H9 (cell line): ENCODE measurements at places on chromosomes 16 and 17. TPM values are rescaled to one million over a fixed set of nuclear protein-coding genes. Genes with fewer than 3 reads are reported as not detected.
A peak's percentile ranks its signal among the peaks of the same experiment; 100 is the strongest.

The KRT222 gene
- total RNA-seq, result 0.13 and 0.18 TPM in 2 replicates

The MMD gene
- total RNA-seq, result 24.0 and 24.2 TPM in 2 replicates

The GJD3 gene
- not detected in 2 replicates for total RNA-seq

The TNFRSF13B gene
- total RNA-seq, result 0.11 and 0.28 TPM in 2 replicates

The TNK1 gene
- 10.1 and 11.2 TPM in 2 replicates for total RNA-seq

The TP53TG3E gene
- not detected in 2 replicates for total RNA-seq

The DPEP3 gene
- total RNA-seq, result 0.59 and 0.68 TPM in 2 replicates

The GFAP gene
- total RNA-seq, result 1.1 and 1.2 TPM in 2 replicates

The WNT3 gene
- total RNA-seq, result 22.4 and 22.7 TPM in 2 replicates

- no peak for DNase-seq
Measured at GRCh38 chr17:50565402-50566350, 5.2 kb downstream of the CACNA1G start.

DNA sequence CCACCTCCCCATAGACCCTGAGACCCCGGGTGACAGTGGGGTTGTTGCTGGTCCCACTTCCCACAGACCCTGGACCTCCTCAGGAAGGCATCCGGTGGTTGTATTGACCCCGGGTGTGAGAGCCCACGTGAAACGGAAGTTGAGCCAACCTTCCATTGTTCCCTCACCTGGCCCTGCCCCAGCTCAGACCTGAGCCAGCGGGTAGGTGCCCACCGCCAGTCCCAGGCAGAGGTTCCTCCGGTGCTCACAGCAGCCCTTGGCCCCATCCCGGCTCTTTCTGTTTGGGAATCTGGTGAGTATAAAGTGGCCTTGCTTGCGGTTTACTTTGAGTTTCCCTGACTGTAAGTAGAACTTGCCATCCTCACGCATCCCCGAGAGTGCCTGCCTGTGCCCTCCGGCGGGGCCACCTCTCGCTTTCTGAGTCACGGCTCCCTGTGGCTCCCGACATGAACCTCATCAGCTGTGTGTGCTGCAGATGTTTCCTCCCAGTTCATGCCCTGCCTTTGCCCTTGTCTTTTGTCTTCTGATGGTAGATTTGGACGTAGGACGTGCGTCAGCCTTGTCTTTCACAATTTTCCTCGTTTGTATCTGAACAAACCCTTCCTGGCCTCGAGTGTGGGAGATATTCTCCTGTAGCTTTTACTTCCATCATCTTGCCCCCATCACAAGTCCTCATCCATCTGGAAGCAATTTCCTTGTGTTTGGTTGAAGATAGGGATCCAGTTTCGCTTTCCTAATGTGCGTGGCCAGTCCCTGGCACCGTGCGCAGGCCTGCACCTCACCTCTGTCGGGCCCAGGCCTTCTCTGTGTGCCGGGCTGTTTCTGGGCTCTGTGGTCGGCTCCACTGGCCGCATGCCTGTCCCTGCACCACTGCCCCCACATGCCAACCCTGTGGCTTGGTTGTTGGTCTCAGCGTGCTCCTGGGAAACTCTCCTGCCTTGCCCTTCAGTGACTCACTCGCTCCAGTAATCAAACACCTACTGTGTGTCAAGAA lies 76.0 kb downstream of the METRNL start:
- DNase-seq, result peak; percentile 31

DNA sequence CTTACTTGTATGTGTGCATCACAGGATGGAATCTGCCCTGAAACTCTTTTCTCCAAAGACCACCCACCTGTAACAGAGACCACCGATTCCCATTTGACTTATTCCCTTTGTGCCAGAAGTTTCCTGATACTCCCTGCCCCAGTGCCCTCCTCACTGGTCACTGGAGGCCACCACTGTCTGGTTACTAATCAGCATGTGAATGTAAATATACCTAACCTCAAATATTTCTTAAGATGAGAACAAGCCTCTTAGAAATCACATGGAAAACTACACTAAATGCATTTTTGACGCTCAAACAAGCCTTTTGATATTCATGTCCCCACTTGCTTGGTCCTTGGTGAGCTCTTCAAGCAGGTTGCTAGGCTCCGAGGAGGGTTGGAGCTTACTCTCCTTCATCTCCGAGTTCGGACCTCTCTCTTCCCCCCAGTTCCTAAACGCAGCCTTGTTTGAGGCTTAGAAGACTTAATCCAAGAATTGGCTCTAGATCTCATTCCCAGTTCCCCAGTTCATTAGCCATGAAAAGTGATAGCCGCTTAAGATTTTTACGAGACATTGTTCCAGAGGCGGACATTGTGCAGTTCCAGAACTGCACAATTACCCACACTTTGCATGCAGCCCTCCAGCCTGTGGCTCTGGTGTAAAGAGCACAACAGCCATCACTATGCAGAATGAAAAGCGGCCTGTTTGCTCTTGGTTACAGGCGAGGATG lies 579.2 kb upstream of the PSMD7 start:
- DNase-seq, result no peak

GRCh38 chr17:17151055-17151454 lies 55.1 kb downstream of the PLD6 start:
- no peak for DNase-seq

- no peak for DNase-seq
Measured at GRCh38 chr16:2337431-2338296, 2.9 kb downstream of the ABCA3 start.

GRCh38 chr16:68072038-68072695 lies 13.0 kb upstream of the NFATC3 start:
- DNase-seq, result no peak

DNA sequence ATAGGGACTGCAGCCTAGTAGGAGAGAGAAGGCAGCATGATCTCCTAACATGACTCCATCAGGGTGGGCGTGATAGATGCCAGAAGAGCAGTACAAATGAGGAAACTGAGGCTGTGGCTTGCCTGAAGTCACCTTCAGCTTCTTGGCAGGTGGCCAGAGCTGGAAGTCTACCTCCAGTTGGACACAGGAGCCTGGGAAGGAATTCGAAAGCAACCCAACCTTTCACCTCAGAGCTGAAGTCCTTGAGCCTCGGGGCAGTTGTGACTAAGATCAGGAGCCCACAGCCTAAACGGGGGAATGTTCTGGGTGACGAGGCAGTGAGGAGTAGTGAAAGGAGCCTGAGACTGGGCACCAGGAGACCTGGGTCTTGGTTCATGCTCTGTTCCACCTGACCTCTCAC lies 9.4 kb upstream of the SLC52A1 start:
- DNase-seq, result no peak
